Activated naive CD8-positive, alpha-beta T cell treated with anti-CD3 and anti-CD28 coated beads, Interleukin-2, amount 10 ng/mL, durations not matched to agents 7 days and 5 days (primary cell): ENCODE measurements at places on chromosomes 1 and 21. TPM values are rescaled to one million over a fixed set of nuclear protein-coding genes. Genes with fewer than 3 reads are reported as not detected.
A peak's percentile ranks its signal among the peaks of the same experiment; 100 is the strongest.

DNA sequence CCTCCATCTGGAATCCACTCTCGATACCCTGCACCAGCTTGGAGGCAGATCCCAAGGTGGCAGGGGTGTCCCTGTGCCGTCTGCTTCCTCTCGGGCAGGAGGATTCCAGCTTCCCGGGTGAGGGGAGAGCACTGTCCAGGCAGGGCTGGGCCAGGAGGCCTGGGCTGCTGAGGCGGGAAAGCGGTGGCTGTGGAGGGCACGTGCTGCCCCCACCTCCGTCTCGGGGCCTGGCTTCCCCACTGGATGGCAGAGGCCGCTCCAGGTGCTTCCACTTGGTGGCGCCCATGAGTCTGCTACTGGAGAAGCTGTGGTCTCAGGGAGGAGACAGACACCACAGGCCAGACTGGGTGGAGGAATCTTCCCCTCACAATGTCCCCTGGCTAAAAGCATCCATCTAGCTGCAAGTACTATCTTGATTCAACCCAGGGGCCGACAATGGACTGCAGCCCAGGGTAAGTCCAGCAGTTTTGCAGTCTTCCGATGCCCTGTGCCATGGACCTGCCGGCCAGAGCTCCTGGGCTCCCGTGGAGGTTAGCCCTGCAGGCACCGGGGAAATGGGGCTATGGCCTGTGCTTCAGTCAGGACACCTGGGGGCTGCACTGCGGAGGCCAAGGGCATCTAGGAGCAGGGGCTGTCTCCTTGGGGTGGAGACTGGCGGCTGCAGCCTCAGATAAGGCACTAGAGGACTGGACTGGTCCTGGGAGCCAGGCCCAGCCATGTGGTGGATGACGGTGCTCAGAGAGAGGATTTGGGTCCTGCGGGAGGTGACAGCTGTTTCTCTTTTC lies 41.3 kb upstream of the EIF4G3 start:
- no peak overlapping the region for H3K4me3 ChIP-seq
- H3K27ac ChIP-seq = no peak overlapping the region
- DNase-seq = peak; percentile 65
- no peaks in the 10 kb centered on the region for H3K4me1 ChIP-seq

DNA sequence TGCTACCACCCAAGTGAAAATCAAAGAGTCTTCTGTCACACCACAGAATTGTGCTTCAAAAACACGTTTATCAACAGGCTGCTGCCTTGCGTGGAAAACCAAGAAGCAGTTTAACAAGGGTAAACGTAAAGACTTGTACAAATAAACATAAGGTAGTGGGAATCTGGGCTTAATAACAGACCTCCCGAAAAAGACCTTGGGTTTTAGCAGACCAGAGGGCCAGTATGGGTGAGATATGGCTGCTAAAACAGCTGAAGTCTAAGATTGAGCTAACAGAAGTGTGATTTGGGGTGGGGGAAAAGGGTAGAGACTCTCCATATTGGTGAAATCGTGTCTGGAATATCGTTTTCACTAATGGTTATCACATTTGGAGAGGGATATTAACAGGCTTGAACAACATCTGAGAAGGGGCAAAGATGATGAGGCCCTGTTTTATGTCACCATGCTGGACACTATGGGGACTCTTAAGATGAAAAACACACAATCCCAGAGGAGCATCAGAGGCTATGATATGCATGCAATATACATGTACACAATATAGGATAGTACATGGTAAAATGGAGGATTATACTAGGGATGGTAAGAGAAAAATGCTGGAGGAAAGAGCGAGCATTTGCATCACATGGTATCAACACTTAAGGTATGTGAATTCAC lies 1.4 kb downstream of the MOV10 start:
- H3K27me3 ChIP-seq = no peaks in the 10 kb centered on the region
- H3K27ac ChIP-seq = peak overlapping the region; percentile 79
- H3K4me3 ChIP-seq = peak overlapping the region; percentile 82
- peaks cover 25% of the 10 kb centered on the region for H3K36me3 ChIP-seq
- DNase-seq = no peak

The CTTNBP2NL gene
- 0.47 TPM for total RNA-seq

DNA sequence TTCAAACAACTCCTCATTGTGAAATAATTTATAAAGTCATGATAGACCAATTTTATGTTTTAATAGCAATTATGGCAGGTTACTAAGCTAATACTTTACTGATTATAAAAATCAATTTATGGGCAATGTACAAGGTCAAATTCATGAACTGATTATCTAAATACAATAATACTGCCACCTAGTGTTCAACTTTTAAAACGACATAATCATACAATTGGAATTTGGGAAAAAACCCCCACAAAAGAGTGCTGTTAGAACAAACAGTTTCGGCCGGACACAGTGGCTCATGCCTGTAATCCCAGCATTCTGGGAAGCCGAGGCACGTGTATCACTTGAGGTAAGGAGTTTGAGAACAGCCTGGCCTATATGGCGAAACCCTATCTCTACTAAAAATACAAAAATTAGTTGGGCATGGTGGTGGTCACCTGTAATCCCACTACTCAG lies 14.0 kb downstream of the GTF2B start:
- H3K27me3 ChIP-seq = no peaks in the 10 kb centered on the region
- H3K36me3 ChIP-seq = peaks cover 14% of the 10 kb centered on the region
- H3K4me1 ChIP-seq = peaks cover 20% of the 10 kb centered on the region
- no peak overlapping the region for H3K27ac ChIP-seq
- DNase-seq = no peak

GRCh38 chr1:9849691-9850441 lies 26.1 kb upstream of the CLSTN1 start:
- DNase-seq = no peak
- no peaks in the 10 kb centered on the region for H3K27me3 ChIP-seq
- H3K27ac ChIP-seq = peak overlapping the region; percentile 25
- peaks cover 6% of the 10 kb centered on the region for H3K36me3 ChIP-seq
- peak overlapping the region; percentile 55 for H3K4me3 ChIP-seq

GRCh38 chr1:3919706-3920105 lies 19.6 kb upstream of the C1orf174 start:
- no peaks in the 10 kb centered on the region for H3K27me3 ChIP-seq
- no peak overlapping the region for H3K4me3 ChIP-seq
- no peaks in the 10 kb centered on the region for H3K4me1 ChIP-seq
- no peaks in the 10 kb centered on the region for H3K36me3 ChIP-seq
- H3K27ac ChIP-seq = no peak overlapping the region

- H3K27ac ChIP-seq = no peak overlapping the region
- H3K4me1 ChIP-seq = peaks cover 1% of the 10 kb centered on the region
- no peaks in the 10 kb centered on the region for H3K36me3 ChIP-seq
- DNase-seq = no peak
- H3K4me3 ChIP-seq = no peak overlapping the region
Observed at GRCh38 chr1:227942716-227943261, 4.9 kb downstream of the WNT9A start.

The C1orf87 gene
- not detected for total RNA-seq

DNA sequence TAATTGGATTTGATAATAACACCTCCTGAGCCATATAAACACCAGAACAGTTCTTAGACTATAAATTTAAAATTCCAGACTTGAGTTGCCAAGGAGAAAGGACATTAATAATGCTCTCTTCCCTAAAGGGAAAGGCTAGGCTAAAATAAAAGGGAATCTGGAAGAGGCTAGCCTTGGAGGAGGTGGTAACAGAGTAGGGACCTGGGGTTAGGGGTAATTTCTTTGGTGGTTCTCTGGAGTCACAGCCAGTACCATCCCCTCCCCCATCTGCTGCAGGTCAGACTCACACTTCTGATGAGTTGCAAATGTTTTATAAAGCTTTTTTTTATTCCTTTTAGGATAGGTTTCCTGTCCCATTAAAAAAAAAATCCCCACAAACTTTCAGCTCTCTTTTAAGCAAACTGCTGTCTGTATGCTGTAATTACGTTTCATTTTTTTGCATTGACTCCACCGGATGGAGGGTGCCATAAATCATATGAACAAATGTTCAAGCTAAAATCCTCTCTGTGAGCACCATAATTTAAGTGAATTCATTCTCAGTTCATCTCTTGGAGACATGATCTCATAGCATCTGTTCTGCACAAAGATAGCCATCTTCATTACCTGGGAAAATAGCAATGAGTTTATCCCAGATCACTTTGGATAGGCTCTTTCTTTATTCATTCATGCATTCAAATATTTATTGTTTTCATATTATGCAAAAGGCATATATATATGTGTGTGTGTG lies 379.6 kb downstream of the TTLL7 start:
- no peaks in the 10 kb centered on the region for H3K36me3 ChIP-seq
- no peak overlapping the region for H3K27ac ChIP-seq
- no peak for DNase-seq
- H3K4me1 ChIP-seq = no peaks in the 10 kb centered on the region
- no peaks in the 10 kb centered on the region for H3K27me3 ChIP-seq
- no peak overlapping the region for H3K4me3 ChIP-seq

DNA sequence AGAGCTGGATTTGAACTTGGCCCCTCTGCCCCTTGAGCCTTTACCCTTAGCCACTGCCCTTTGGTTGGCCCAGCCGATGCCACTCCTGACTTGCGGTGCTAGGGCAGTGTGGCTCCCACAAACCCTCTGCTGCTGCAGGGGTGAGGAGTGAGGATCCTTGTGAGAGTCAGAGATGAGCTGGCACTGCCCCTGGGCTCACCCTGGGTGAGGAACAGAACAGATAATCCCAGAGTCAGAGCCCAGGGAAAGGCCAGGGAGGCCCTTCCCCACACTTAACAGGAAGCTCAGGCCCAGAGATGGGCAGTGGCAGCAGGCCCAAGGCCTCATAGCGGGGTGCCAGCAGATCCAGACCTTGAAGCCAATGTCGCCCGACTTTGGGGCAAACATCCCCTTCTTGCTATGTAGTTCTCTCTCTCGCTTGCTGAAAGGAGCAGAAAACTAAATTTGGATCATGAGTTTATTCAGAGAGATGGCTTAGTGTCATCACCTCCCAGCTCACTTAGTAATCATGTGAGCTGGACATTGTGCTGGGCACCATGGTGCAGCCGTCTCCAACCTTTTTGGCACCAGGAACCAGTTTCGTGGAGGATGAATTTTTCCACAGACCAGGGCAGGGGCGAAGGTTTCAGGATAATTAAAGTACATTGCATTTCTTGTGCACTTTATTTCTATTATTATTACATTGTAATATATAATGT lies 81.4 kb downstream of the IGSF21 start:
- no peak overlapping the region for H3K27ac ChIP-seq
- no peaks in the 10 kb centered on the region for H3K36me3 ChIP-seq
- H3K4me3 ChIP-seq = no peak overlapping the region
- H3K4me1 ChIP-seq = no peaks in the 10 kb centered on the region
- peaks cover 8% of the 10 kb centered on the region for H3K27me3 ChIP-seq

The MATN1 gene
- total RNA-seq = 0.26 TPM

The NGF gene
- total RNA-seq = not detected

DNA sequence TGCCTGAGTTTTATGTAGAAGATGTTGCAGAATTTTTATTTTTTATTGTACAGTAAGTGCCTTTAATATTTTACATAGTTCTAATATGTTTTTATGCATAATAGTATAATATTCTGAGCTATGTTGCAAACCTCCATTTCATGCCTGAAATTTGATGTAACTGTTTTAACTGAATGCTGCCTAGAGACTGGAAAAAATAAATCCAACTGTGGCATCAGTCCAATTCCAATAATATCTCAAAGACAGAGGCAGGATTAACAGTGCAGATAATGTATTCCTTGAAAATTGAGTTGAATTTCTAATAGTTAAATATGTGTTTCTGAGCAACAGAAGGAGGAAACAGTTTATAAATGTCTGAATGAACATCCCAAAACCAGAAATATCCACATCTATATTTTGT lies 61.1 kb upstream of the KIF1B start:
- DNase-seq = no peak
- H3K36me3 ChIP-seq = peaks cover 2% of the 10 kb centered on the region
- H3K4me1 ChIP-seq = peaks cover 1% of the 10 kb centered on the region
- H3K27ac ChIP-seq = no peak overlapping the region
- no peak overlapping the region for H3K4me3 ChIP-seq

The CD1B gene
- not detected for total RNA-seq
